ENCODE measurements at places on chromosomes 2 and 18.

DNA sequence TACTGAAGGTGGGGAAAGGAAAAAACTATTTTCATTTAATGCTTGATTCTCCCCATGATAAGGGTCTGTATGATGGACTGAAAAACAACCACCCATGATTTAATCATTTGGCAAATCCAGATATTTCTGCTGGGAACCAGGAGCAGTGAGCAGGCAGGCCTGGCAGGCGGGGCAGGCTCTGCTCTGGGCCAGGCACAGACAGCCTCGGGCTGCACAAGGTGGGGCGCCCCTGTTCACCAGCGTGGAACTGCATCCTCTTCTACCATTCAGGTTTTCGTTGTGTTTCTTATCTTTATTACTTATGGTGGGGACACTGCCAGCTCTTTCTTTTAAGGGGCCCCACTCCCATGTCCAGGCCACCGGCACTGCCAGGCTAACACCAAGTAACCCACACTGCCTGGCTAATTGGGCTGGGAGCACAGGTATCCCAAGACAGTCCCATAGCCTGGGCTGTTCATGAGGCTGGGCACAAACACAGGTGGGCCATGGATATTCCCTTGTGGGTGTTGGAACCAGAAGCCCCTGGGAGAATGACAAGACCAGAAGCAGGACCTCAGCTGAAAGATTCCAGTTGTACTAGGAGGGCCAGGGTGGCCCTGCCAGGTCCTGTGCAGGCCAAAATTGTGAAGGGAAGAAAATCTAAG is 57.1 kb upstream of the RALBP1 start:
- no peak for DNase-seq

- DNase-seq = no peak
These were observed 20.3 kb downstream of the MYO1B start for GRCh38 chr2:191265311-191266170.

DNA sequence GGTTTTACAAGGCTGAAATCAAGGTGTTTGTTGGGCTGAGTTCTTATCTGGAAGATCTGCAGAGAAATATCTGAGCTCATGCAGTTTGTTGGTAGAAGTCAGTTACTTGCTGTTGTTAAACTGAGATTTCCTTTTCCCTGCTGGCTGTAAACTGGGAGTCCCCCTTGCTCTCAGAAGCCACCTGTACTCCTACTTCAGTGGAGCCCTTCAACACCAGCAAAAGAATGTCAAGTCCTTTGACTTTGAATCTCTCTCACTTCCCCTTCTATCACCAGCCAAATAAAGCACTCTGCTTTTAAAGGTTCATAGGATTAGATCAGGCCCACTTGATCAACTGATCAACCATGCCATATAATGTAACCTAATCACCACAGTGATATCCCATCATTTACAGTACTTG is 252.2 kb upstream of the CDH7 start:
- no peak for DNase-seq

DNA sequence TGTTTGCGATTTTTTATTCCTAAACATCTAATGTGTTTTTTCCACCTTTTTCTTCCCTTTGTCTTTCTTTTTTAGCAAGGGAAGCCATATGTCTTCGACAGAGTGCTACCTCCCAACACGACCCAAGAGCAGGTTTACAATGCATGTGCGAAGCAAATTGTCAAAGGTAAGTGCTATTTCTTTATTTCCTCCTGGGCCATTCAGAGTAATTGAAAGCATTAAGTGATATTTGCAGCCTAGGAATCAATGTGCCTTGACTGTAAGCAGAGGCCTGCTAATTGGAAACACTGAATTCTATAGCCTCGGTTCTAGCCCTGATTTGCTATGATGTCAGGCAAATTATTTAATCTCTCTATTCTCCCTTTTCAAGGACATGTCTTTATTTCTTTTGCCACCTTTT is 47.0 kb downstream of the KIF5C start:
- DNase-seq = no peak

- no peak for DNase-seq
These were observed 205.6 kb downstream of the RTP5 start for GRCh38 chr2:242075168-242075567.

- no peak for DNase-seq
These were observed 124.1 kb upstream of the CDH19 start for GRCh38 chr18:66727991-66728390.

GRCh38 chr2:166895243-166895642 is 7.0 kb downstream of the XIRP2 start:
- DNase-seq = no peak

DNA sequence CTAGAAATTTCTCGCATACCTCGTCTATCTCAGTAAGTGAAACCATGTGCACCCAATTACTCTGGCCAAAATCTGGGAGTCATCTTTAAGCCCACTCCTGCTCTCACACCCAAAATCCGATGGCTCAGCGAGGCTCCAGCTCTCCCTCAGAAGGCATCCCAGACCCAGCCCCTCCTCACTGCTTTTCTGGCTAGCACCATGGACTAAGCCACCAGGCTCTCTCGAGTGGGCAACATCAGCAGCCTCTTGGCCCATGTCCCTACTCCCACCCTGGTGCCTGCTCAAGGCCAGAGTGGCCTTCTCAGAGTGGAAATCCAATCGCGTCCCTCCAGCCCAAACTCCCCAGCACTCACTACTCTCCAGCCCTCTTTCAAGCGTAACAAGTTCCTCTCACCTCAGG is 27.2 kb downstream of the TNS1 start:
- no peak for DNase-seq

GRCh38 chr2:150327564-150328489 is 159.6 kb downstream of the RND3 start:
- DNase-seq = no peak

DNA sequence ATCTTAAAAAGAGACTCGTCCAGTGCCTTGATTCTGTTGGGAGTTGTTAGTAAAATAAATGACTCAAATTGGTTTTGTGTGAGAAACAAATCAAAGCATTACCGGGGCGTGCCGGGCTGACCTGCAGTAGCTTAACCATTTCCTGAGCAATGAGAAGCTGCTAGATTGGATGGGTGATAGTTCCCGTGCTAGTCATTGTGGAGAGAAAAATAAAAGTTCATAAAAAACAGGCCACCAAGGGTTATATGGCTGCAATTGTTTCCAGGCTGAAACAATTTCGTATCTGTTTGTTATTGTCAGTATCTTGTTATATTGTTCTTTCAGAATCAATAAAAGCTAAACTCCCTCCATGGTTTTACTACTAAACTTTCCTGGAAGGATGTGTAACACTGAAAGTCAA is 314.4 kb downstream of the MTX2 start:
- no peak for DNase-seq

DNA sequence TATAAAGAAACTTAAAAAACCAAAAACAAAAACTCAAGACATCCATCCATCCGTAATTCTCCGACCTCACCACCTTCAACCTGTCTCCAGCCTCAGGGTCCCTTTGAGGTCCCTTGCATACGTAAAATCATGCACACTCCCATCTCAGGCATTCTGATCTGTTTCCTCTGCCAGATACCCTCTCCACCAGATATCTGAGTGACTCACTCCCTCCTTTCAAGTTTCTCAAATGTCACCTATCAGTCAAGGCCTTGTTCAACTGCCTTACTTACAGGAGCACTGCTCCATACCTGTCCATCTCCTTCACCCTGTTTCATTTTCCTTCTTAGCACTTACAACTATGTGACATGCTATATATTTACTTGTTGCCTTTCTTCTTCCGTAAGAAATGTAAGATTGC is 369.3 kb downstream of the NBAS start:
- no peak for DNase-seq

DNA sequence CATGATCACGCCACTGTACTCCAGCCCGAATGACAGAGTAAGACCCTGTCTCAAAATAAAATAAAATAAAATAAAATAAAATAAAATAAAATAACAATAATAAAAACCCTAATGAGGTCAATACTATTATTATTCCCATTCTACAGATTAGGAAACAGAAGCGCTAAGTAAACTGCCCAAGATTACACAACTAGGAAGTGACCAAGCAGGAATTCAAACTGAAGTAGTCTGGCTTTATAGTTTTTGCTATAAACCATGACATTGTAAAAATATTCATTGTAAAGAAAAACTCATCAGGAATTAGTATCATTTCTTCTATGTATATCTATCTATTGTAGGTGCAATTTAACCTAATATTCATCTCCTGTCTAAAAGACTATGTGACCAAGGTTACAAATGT is 1.2 kb downstream of the PLEKHM3 start:
- no peak for DNase-seq

DNA sequence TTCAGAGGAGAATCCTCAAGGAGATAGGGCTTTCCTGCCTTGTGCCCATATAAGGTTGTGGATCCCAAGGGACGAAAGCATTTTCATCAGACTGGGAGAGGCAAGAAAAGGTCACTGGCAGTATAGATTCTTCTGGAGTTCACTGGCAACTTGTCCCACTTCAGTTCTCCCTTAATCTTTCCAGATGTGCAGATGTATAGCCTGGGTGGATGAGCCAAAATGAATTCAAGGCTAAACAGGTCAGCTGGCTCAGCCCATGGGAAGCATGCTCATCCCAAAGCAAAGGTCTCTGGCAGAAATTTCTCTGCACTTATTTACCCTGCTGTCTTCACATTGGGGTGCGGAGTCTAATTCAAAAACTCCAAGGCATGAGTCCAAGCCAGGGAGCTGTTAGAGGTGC is 148.9 kb upstream of the TNP1 start:
- DNase-seq = no peak

DNA sequence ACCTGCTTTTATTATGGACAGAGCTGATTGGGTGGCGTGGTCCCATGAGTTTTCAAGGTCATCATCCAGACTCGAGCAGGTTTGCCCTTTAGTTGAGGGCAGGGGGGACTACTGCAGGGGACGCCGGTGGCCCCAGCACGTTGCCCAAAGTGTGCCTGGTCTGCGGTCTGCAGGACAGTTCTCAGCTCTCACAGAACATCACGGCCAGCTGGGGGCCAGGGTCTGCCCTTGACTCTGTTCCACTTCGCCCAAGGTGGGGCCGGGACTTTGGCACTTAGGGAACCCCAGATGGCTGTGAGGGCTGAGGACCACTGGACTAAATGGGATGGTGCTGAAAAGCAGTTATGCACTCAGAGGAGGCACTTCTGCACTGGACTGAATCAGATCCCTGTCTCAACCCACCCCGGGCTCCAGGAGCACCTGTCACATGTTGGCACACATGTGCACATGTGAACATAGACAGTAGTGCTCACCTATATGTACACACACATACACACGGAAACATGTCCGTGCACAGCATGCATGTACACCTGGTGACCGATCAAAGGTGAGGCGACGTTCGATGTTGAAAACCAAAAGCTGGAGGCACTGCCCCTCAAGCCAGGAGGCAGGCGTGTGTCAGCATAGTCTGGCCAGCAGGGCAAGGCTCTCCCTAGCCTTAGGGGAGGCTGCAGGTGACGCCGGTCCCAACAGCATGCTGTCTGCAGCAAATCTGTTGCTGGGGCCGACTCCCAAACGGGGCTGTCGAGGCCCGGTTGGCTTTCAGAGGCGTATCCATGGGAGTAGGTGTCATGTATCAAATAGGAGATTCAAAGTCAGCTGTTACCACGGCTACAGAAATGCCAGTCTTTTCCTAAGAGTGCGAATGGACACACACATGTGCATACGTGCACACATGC is 10.2 kb downstream of the ANO7 start:
- DNase-seq = no peak

GRCh38 chr18:50127516-50128210 is 67.3 kb downstream of the MYO5B start:
- DNase-seq = no peak

- no peak for DNase-seq
These were observed 28.1 kb downstream of the PTPN2 start for GRCh38 chr18:12855916-12856315.

- DNase-seq = no peak
These were observed 33.5 kb upstream of the IHH start for GRCh38 chr2:219094171-219094570.

DNA sequence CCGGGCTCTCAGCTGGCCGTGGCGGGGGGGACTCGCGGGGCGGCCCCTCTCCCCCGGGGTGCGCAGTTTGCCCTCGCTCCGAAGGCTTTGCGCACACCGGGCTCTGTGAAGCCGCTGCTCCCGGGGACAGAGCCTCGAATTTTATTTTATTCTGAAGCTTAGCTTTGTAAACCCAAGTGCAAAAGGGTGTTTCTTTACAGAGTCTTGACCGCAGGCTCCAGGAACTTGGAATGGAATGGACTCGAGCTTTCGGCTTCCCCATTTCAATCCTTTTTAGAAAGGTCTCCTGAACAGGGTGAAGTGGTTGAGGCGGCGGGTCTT is 2.0 kb downstream of the GALR1 start:
- DNase-seq = no peak

DNA sequence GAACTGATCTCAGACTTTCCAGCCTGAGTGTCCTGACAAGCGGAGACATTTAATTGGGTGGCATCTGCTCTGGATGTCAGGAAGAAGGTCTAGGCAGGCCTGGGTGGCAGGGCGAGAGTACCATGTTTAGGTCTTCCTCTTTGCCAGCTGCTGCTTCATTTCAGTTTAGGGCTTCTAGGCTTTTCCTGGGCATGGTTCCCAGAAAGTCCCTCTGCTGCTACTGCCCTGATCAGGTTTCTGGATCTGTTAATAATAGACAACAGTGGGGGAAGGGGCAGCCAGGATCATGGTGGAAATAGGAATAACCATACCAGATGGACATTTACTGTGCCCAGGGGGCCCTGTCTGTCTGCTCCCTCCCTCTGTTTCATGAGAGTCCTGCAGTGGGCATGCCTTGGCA is 2.3 kb upstream of the PLCD4 start:
- no peak for DNase-seq

DNA sequence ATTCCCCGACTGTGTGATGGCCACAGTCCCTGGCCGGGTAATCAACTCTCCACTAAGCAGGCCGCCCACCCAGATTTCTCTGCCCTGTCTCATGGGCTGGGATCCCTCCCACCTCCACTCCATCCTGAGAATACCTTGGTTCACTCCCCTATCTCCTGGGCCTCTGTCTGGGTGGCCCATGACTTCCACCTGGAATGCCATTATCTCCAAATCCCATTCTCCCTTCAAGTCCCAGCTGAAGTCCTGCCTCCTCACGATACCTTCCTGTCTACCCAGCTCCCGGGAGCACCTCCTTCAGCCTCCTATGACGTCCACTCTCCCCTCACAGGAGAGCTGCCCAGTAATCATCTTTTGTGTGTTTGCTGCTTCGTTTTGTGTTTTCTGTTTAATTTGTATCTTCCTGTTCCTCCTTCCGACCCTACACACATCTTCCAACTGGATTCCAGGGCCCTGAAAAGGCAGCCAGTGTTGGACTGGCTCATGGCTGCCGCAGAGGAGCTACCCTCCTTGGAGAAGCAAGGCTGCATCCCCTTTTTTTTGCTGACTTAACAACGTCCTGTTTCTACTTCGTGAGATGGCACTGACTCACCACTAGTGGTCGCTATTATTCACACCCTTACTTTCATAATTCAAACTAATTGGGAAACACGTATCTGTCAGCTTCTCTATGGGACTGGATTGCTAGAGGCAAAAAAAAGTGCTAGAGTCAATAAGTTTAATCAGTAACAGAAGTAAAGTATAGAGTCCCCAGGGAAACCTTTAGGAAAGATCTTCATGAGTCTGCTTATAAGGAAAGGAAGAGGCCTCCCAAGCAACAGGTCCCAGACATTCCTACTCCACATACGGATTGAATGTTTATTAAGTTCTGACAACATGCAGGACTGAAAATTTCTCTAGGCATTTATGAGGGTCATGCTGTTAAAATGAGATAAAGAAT is 171.9 kb upstream of the GATA6 start:
- DNase-seq = no peak

Measured in stimulated activated CD4-positive, alpha-beta T cell treated with anti-CD3 and anti-CD28 coated beads, Interleukin-1b, Interleukin-23, amount 100 ng/mL, for 24 hours (primary cell).